Right hindlimb (tissue), 1 donor: ENCODE measurements at places on chromosomes 4 and X.

GRCh38 chrX:105703876-105704275 lies 118.5 kb upstream of the NRK start:
- DNase-seq: no peak

DNA sequence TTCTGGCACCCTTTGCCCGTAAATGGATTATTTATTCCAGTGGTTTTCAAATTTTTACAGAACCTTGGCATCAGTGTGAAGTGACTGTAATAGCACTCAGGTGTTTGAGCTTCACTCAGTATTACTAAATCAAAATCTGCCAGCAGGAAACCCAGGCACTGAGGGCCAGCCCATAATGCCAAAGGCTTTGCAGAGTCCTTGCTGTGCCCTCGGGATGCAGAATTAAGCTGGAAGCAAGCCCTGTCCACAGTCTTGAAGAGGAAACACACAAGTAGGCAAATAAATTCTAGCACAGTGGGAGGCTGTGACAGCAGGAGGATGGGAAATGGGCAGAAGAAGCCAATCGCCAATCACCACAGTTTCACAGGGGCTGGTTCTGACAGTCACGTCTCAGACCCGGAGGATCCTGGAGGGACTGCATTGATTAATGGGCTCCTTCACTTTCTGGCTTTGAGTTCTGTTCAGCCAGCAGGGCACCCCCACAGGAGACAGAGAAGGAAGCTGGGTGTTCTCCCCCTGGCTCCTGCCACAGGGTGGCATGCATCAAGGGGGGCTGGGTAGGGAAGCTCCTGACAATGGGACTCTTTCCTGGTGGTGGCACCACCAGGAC lies 138.8 kb downstream of the MTNR1A start:
- DNase-seq: no peak

GRCh38 chr4:111572470-111572869 lies 572.8 kb upstream of the FAM241A start:
- DNase-seq: no peak

GRCh38 chrX:145068450-145068849 lies 178.9 kb upstream of the SPANXN1 start:
- no peak for DNase-seq

- no peak for DNase-seq
Observed at GRCh38 chrX:72001471-72001870, 90.8 kb downstream of the NHSL2 start.

DNA sequence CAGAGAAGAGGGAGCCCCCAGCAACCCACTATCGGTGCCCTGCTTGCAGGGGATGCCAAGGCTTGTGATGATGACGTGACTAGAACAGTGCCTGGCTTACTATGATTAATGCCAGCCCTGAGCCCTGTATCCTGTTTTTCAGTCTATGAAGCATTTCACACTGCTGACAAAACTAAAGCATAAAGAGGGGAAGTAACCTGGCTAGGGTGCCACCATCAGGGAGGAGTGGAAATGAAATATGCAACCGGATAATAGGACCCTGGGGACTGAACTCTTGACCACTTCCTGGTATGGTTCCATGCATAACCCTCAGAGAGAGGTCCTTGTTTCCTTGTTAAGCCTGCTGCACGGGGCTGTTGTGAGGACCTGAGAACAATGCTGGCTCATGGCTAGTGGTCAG lies 50.3 kb downstream of the MED28 start:
- no peak for DNase-seq

- no peak for DNase-seq
Observed at GRCh38 chr4:8744083-8744805, 127.4 kb downstream of the HMX1 start.

DNA sequence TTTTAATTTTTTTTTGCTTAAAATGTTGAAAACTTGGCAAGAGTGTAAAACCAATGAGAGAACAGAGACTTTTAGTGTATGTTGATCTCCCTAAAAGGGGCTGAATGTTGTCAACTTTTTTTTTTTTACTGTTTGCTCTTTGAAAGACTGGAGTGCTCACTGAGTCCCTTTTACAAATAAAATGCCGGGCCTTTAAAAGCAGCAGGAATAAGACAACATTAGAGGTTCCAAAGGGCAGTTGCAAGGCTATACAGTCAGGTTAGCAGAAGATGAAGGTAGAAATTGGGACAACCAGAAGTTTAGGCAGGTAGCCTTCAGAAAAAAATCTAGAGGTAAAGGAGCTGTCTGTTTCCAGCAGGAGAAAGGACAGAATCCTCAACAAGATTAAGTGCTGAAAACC lies 132.5 kb upstream of the HTR2C start:
- no peak for DNase-seq

- DNase-seq: no peak
Observed at GRCh38 chr4:103591841-103592240, 127.9 kb downstream of the TACR3 start.

- no peak for DNase-seq
Observed at GRCh38 chr4:157898836-157899605, 273.8 kb downstream of the GASK1B start.

GRCh38 chrX:120625371-120625770 lies 4.5 kb downstream of the C1GALT1C1 start:
- no peak for DNase-seq

- no peak for DNase-seq
Observed at GRCh38 chrX:2517055-2517454, 16.3 kb upstream of the DHRSX start.

DNA sequence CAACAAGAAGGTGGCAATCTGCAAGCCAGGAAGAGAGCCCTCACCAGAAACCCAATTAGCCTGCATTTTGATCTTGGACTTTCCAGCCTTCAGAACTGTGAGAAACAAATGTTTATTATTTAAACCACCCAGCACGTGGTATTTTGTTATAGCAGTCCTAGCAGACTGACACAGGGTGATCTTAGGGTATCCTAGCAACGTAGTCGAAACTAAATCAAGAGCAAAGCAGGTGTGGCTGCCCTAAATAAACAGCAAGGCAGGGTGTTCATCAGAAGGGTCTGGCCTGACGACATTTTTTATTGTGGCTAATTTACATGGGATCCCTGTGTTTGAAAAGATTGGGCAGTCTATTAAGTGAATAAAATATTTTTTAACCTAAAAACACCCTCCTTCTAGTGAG lies 198.8 kb downstream of the VEGFC start:
- DNase-seq: no peak

GRCh38 chr4:185534866-185535611 lies at the start of gene PDLIM3:
PDLIM3 (minus strand) TSS chr4:185535507; CDS start chr4:185535434, 73 bp downstream.
- DNase-seq: peak; percentile 85

DNA sequence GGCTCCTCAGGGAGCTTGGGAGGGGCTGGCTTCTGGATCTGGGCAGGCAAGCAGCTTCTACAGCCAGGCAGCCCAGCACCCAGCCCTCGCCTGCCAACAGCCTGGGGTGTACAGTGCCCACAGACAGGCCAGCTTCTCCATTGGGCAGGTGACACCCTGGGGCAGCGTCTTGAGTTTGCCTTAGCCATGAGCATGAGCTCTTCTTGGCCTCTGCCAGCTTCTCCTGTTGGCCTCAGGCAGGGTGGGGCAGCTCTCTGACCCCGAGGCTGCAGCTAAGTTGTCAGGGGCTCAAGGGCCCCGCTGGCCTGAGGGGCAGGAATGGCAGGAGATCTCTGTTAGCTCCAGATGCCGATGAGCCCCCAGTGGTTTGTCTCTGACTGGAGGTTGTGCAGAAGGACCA lies 7.8 kb upstream of the CNGA2 start:
- no peak for DNase-seq

DNA sequence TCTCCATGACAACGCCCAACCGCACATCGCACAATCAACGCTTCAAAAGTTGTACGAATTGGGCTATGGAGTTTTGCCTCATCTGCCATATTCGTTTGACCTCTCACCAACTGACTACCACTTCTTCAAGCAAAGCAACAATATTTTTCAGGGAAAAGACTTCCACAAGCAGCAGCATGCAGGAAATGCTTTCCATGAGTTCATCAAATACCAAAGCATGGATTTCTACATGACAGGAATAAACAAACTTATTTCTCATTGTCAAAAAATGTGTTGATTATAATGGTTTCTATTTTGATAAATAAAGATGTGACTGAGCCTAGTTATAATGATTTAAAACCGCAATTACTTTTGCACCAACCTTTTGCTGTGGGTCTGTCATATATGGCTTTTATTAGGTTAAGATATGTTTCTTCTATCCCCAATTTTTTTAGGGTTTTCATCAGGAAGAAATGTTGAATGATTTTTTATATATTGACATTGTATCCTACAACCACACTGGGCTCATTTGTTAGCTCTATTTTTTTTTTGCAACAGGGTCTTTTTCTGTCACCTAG lies 138.4 kb downstream of the PWWP3B start:
- no peak for DNase-seq

DNA sequence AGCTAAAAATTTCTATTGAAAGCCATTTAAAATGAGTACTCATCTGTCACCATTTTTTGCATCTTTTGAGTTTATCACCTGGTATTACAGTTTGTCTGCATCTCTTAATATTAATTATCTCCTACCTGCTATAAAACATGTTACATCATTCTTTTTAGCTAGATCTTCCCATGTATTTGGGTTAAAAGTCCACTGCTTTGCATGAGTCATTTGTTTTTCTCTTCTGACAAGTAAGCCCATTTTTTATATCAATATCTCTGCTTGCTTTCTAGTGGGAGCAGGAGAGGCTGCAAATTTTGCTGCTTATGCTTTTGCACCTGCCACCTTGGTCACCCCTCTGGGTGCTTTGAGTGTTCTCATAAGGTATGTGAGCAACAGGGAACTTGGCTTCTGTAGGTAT lies 16.1 kb downstream of the NIPAL1 start:
- DNase-seq: no peak

- DNase-seq: no peak
Observed at GRCh38 chr4:159107203-159107925, 4.5 kb downstream of the RAPGEF2 start.

DNA sequence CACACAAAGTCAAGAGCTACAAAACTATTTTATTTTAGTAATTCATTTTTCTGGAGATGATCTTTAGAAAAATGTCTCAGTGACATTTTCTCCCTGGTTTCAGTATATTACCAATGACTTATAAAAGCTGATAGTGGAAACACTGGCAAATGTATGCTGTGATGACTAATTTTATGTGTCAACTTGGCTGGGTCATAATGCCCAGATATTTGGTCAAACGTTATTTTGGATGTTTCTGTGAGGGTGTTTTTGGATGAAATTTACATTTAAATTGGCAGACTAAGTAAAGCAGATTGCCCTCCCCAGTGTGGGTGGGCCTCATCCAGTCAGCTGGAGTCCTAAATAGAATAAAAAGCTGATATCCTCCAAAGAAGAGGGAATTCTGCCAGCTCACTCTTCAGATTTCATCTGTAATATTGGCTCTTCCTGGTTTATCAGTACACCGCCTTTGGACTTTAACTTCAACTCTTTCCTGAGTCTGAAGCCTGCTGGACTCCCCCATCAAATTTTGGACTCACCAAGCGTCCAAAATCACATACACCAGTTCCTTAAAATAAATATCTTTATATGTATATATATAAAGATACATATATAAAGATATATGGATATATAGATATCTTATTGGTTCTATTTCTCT lies 31.2 kb upstream of the RAB40A start:
- DNase-seq: no peak

DNA sequence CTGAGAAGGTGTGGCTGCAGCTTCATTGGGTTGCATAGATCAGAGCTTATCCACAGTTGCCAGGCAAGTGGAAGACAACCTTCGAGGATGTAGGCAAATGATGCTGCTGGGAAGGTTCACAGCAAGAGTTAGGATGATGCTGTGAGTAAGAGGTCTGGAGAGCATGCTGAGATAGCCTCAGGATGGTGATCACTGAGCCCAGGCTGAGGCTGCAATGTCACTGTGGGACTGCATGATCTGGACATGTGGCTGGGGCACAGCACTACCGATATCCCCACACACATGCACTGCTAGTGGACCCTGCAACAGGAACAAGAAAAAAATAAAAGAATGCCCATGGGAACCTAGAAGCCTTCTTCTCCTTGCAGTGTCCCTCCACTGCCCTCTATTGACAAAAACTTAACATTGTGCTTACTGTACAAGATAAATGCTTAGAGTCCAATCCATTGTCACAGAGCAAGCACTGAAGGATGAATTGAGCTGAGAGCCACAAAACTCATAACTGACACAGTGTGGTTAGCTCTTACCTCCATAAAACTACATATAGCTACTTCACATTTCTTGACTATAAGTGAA lies 105.6 kb downstream of the CNKSR2 start:
- DNase-seq: no peak

GRCh38 chr4:71270901-71271300 lies 67.9 kb upstream of the SLC4A4 start:
- no peak for DNase-seq

DNA sequence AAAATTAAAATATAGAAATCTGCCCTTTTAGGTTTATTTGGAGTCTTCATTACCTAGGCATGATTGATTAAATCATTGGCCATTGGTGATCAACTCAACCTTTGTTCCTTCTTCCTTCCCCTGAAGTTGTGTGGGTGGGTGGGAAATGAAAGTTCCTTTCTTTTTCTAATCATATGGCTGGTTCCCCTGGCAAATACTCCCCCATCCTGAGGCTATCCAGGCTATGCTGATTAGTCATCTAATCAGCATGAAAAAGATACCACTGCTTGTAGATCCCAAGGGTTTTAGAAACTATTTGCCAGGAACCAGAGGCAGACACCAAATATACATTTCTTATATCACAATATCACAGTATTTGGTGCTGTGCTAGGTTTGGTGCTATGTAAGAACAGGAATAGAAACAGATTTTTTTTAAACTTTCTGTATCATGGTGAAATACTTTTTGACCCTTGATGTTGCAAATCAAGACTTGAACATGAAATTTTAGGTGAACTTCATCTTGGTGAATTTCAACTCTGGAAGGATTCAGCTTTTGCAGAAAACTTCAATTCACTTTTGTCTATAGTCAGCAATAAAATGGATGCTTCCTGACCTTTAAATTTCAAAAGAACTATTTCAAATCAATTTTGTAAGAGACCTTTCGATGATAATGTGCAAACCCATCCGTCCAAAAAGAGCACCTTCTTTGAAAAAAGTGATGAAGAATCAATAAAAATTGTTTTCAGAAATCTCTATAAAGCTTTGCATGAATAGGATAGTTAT lies 71.1 kb downstream of the CCSER1 start:
- no peak for DNase-seq

DNA sequence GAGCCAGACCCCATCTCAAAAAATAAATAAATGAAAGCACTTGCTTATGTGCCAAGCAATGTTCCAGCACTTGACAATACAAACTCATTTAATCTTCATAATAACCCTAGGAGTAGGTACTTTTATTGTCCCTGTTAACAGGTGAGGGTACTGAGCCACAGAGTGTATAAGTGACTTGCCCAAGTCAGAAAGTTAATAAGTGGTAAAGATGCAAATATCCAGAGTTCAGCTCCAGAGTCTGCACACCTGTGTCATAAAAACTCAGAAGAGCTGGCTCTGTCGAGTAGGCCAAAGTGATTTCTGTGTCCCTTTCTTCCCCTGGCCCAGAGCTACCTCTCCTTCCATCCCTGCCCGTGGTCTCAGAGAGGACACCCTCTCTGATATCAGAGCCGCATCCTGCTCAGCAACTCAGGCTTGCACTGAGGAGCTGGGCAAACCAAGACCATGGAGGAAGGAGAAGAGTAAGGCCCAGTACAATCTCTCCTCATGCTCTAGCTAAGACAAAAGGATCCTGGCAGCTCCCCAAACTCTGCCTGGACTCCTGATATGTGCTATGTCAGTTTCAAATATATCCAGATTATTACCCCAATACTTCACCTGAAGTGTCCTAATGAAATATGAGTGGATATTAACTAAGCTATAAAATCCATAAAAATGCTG lies 136.3 kb downstream of the HS6ST2 start:
- no peak for DNase-seq
